Stomach (tissue), 19 donors: ENCODE measurements at places on chromosomes 5 and 9. TPM values are rescaled to one million over a fixed set of nuclear protein-coding genes. Genes with fewer than 3 reads are reported as not detected.

GRCh38 chr9:110133059-110133458, 74.9 kb downstream of the C9orf152 start:
- no peak for DNase-seq

DNA sequence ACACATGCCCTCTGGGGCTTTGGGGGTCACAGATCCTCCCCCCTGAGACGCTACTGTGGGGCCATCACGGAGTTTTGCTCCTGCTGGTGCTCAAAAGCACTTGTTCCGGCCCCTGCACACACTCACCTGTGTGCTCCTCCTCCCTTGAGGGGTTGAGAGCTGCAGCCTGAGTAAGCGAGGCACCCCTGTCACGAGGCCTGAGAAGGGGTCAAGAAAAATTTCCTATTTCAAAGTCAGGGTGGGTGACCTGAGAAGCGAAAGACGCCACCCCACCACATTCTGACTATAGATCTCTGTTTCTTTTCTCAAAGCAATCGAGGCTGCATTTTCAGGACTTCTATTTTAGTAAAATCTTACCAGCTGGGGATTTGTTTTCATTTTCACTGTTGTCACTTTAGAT, 138.5 kb downstream of the DCP2 start:
- DNase-seq, result no peak

DNA sequence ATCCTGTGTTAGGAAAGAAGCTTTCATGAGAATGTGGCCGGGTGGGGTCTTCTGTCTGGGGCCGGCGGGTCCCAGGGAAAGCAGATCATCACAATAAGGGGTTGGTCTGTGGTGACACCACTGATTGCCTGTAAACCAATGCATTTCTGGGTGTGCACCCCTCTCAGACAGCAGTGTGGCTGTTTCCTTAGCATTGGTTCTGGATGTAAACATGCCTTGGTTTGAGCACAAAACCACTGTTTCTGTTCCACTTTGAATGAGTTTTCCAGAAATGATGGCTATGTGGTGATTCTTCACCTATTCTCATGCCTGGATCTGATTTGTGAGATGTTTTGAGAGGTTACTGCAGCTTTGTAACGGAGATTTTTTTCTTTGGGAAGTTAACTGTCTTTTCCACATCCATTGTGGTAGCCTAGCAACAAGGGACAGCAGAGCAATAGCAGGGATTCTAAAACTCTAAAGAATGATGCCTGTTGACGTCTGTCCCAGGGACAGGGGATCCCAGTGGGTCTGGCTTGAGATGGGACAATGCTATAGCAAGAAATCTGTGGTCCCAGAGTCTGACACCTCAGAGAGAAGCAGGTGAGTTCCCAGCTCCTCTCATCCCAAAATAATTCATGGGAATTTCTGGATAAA, at the start of gene CCDC192:
Gene CCDC192 (plus strand): TSS at position 466 of the 636 bp plus-strand sequence. CDS start 55 bp downstream, at position 521.
- no peak for DNase-seq

IL31RA gene
- total RNA-seq, result 1.3 TPM
